ENCODE measurements at places on chromosomes 4 and X. TPM values are rescaled to one million over a fixed set of nuclear protein-coding genes. Genes with fewer than 3 reads are reported as not detected.
A peak's percentile ranks its signal among the peaks of the same experiment; 100 is the strongest.

- DNase-seq: no peak
Observed at GRCh38 chr4:185101354-185101890, 41.6 kb upstream of the SLC25A4 start.

DNA sequence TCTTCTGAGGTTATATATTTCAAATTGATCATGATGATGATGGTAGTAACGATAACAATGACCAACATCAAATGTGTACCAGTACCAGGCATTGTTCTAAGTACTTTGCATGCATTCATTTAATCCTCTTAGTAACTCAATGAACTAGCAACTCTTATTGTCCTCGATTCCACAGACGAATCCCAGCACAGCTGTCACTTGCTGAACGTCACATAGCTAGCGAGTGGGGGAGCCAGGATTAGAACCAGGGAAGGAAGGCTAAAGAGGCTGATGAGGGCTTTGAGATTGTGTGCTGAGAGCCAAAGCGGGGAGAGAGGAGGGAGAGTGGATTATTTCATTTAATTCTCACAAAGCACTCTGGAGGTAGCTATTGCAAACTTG lies 103.6 kb downstream of the PHOX2B start:
- DNase-seq: no peak

DNA sequence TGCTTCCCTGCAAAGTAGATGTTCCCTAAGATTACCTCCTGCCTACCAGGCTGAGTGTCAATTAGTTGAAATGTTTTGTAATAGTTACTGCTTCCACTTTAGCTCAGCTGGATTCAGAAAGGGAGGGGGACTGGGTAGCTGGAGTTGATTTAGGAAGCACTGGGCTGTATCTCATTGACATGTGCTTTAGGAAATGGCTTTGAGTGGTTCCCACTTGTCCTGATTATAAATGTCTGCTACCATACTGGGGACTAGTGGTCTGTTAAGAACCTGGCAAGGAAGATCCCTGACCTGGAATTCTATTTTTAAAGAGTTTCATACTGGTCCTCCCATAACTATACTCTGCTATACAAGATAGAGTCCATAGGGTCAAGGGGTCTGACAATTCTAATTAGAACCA lies 363.9 kb upstream of the PPP1R2C start:
- no peak for DNase-seq

DNA sequence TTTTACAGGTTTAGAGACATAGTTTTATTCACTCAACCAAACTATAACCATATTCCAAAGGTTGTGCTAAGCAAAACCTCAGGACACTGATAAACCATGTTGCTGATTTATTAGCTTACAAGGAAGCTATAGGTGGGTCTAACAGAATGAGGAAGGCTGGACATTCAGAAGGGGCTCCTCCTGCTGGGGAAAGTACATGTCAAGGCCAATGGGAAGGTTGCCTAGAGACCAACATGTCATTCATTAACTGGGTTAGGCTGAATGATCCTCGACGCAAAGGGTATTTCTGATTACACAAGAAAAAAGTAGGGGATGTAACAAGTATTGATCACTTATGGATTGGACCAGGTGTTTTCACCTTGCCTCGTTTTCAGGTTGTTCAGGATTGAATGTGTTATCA lies 30.3 kb downstream of the SLC10A6 start:
- peak; percentile 24 for DNase-seq

ANAPC10 gene
- polyA plus RNA-seq: 14.5 TPM

TEC gene
- 1.6 TPM for polyA plus RNA-seq

LGI2 gene
- 0.31 TPM for polyA plus RNA-seq

GRCh38 chr4:108417923-108418322 lies 202.5 kb upstream of the RPL34 start:
- DNase-seq: no peak

- DNase-seq: peak; percentile 24
Observed at GRCh38 chr4:1053080-1053661, 41.7 kb downstream of the FGFRL1 start.

Measured in stomach (tissue), 19 donors.